NCI-H187 treated with DMSO at 0.1 percent for 48 hours (cell line): ENCODE measurements at places on chromosomes 2 and 18.

DNA sequence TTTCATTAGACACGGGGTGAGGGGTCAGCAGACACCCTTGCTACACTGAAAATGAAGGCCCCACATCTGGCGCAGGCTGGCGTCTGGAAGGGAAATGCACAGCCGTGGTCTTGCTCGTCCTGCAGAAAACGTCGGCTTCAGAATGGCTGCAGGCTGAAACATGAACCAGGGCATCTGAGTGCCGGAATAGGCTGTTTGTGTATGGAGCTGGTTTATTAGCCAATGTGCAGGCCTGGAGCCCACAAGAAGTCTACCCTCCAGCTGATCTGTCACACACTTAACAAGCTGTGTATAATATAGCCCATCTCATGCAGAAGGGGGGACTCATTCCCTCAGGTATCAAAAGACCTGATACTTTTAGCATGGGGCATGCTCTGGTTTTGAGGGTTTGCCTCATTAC is 153.4 kb upstream of the SOX11 start:
- DNase-seq = no peak

DNA sequence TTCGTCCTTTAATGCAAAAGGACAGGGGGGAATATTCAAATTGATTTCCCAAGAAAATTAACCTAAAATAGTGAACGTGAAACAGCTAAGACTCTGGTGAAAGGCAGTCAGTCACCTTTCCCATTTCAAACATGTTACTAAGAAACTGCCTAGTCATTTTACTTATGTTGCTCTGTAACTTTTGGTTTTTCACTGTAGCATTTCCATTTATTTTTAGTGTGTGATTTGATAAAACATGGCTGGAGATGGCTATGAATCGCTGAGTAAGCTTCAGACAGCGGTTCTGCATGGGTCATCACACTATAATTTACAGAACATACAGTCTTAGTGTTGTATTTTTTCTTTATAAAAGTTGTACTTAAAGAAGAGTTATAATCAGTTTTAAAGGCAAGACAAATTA is 16.0 kb upstream of the KIDINS220 start:
- no peak for DNase-seq

GRCh38 chr18:6021306-6022073 is 126.2 kb upstream of the TMEM200C start:
- DNase-seq = no peak

DNA sequence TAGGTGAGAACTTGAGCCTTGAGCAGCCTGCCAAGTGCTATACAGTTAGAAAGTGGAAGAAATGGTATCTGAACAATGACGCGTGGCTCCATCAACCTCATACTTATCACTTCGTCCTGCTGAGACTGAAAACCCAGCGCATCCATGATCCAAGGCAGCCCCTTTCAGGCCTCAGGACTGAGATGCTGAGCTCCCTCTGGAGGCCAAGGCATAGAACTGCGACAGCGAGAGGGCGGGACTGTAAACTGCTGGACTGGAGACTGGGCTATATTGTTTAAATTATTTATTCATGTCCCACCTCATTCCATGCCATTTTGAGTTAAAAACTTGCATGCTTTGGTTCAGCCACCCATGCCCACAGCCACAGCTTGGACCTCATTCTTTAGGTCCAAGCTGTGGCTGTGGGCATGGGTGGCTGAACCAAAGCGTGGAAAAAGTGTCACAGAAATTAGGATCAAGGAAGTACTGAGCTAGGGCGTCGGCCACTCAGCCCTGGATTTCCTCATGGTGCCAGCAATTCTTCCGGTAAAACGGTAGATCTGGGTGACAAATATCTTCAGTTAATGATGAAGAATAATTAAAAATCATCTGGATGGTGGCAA is 195.5 kb downstream of the L3MBTL4 start:
- DNase-seq = no peak

GRCh38 chr2:175187378-175187777 is 5.9 kb upstream of the ATP5MC3 start:
- DNase-seq = no peak

GRCh38 chr2:66495788-66496640 is 61.1 kb downstream of the MEIS1 start:
- DNase-seq = no peak

DNA sequence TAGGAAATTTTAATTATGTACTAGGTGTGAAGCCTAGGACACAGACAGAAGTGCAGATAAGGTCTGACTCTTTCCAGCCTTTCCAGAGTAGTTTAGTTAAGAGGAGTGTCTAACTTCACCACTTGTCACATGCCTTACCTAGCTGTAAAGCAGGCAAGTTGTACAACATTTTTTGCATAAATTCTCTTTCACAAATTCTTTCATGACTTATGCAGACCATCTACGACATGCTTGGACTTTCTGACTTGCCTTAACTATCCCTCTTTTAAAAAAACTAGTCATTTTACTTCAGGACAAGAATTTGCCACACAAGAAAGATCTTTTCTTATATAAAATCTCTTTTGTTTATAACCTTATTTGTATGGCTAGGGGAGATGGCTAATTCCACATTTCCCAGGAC is 1273.6 kb upstream of the SLC39A10 start:
- no peak for DNase-seq

DNA sequence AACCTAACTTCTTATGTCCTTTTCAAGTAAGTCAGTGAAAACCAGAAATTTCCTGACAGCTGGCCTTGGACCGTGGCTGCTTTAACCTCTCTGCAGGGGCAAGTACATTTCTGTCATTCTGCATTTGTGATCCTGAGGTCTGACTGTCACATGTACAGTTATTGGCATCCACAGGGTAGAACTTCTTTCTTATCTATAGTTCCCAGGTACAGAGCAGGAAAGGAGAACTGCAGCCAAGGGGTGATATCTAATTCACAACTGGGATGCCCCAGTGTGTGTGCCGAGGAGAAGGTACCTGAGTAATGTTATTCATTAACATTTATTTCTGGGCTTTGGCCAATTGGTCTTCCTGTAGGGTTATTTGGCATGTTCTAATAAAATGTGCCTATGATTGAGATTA is 468.9 kb downstream of the PARD3B start:
- no peak for DNase-seq

GRCh38 chr2:150036622-150037021 is 449.0 kb upstream of the MMADHC start:
- no peak for DNase-seq

DNA sequence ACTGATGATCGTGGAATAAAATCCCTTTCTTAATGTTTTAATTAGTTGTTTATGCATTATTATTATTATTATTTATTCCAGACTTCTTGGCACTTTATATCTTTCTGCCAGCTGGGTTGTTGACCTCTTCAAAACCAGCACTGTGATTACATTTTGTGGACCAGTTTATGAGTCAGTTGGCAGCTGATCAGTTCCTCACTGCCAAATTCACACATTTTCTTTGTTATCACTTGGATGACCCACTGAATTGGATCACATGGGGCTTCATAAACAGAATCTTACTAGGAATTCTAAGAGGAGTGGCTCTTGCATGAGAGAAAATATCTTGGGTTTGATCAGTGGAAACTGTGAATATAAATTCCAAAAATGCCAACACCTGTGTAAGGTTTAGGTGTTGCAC is 321.8 kb upstream of the SPRED2 start:
- DNase-seq = no peak

- DNase-seq = no peak
These were observed 211.8 kb upstream of the SLC14A2 start for GRCh38 chr18:45403341-45404049.

GRCh38 chr2:161217597-161218185 is 57.5 kb downstream of the TANK start:
- DNase-seq = no peak

- no peak for DNase-seq
These were observed 668.3 kb downstream of the IRS1 start for GRCh38 chr2:226131299-226131784.

DNA sequence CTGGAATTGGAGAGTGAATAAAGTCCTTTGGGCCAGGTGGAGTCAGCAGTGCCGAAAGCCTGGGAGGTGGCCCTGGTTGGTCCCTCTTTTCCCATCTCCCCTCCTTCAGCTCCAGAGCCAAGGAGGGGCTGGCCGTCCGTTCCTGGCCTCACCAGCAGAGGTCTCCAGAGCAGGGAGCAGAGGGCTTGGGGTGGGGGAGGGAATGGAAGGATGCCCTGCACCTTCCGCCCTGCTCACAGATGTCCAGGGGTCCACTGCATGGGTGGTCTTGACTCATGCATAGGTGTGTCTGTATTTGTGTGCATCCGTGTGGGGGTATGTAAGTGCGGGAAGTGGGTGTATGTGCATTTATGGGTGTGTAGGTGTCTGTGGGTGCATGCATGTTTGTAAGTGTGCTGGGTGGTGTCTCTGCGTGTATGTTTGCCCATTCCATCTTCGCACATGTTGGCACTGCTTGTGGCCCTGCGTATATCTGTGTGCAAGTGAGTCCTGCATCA is 201.8 kb downstream of the ZFP36L2 start:
- no peak for DNase-seq

DNA sequence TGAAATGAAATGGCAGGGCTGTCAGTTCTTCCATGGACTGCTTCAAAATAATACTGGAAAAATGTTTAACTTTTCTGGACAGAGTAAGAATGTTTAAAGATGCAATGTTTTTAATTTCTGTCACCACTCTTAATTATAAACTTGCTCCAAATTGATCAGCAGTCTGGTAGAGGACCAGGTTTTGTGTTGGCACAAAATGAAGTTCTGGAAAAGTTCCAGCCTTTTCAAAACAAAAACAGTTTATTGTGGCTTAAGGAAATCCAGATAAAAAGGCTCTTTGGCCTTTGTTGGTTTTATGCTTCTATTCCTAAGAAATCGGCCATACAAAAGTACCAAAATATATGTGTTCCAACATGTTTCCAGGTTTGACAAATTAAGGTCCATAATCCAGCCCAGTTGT is 48.8 kb downstream of the PTRHD1 start:
- DNase-seq = no peak

GRCh38 chr2:9002637-9003365 is 683 bp downstream of the MBOAT2 start:
- no peak for DNase-seq

GRCh38 chr2:36356990-36357846 is 1.6 kb downstream of the CRIM1 start:
- DNase-seq = no peak

DNA sequence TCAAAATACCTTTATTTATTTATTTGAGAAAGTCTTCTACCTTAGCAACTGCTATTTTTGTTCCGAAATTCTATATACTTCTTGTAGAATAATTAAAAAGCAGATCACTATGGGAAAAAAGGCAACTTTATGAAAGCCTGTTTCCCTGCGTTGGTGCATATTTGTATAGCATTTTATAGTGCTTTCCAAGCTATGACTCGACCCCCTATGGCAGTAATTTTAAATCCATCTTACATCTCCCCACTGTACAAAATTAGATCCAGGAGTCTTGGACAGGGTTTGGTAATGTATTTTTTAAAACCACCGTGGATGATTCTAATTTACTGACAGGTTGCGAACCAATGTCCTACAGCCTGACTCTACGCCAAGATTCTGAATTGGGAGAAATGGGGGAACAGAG is 10.1 kb downstream of the TANK start:
- no peak for DNase-seq

- DNase-seq = no peak
These were observed 13.8 kb upstream of the CXCR1 start for GRCh38 chr2:218180467-218181114.

- no peak for DNase-seq
These were observed 61.3 kb downstream of the ABCB11 start for GRCh38 chr2:168969865-168970264.

GRCh38 chr2:192145496-192145895 is 49.2 kb downstream of the TMEFF2 start:
- no peak for DNase-seq

DNA sequence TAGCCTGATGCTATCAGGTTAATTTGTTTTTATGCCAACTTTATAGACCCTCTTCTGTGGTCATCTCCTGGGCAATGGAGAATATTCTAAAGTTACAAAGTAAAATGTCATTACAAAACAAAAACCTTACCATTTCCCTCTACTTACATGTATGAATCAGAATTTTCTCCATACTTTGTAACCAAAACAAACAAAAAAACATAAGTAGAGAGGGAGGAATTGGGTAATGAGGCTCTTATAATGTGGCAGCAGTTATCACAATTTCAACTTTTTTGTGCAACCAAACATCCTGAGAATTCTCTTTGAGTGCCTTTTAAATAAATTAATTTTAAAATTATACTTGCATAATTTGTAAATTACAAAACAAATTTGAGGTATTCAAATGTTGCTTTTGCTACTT is 332.8 kb downstream of the TXNL1 start:
- no peak for DNase-seq

GRCh38 chr2:126946318-126947102 is 47.8 kb downstream of the TEX51 start:
- no peak for DNase-seq

GRCh38 chr18:64037812-64038414 is 68.0 kb downstream of the SERPINB8 start:
- DNase-seq = no peak

GRCh38 chr2:162293122-162293786 is 25.2 kb downstream of the IFIH1 start:
- no peak for DNase-seq

- DNase-seq = no peak
These were observed 22.1 kb upstream of the RNF103 start for GRCh38 chr2:86645752-86646151.

GRCh38 chr18:8424917-8425725 is 184.1 kb upstream of the RAB12 start:
- no peak for DNase-seq

GRCh38 chr2:43074592-43075053 is 151.8 kb downstream of the ZFP36L2 start:
- DNase-seq = no peak

GRCh38 chr18:9616049-9616448 is 1.7 kb upstream of the PPP4R1 start:
- DNase-seq = no peak

- no peak for DNase-seq
These were observed 2.1 kb upstream of the GPR75 start for GRCh38 chr2:53861824-53862223.

- no peak for DNase-seq
These were observed 50.1 kb downstream of the SPRED2 start for GRCh38 chr2:65382323-65382722.

DNA sequence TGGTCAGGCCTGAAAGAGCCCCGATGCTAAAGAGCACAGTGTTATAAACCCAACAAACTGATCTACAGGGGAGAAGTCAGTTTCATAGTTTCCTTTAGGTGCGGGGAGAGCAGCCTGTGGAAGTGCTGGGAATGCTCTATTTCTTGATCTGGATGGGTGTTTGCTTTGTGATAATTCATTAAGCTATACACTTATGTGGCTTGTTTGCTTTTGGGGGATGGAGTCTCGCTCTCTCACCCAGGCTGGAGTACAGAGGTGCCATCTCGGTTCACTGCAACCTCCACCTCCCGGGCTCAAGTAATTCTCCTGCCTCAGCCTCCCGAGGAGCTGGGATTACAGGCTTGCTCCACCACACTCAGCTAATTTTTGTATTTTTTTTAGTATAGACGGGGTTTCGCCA is 30.1 kb upstream of the CEP68 start:
- DNase-seq = no peak
